Mesendoderm (in vitro differentiated cells): ENCODE measurements at places on chromosomes 5 and 9.

- DNase-seq, result no peak
Observed at GRCh38 chr5:98108497-98108896, 665.0 kb upstream of the RGMB start.

DNA sequence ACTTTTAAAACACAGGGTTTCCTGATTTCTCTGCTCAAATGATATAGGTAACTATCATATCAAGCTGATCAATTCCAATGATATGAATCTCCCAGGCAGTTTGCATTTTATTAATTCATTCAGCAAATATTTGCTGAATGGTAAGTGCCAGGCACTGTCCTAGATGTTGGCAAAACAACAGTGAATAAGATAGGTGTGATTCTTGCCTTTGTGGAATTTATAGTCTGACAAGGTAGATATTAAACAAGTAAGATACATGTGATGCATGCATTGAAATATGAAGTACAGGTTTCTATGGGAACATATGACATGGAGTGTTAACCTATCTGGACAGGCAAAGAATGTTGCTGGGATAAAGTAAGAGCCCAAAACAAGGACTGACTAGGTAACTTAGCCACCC lies 231.8 kb upstream of the DAB2 start:
- DNase-seq, result no peak

DNA sequence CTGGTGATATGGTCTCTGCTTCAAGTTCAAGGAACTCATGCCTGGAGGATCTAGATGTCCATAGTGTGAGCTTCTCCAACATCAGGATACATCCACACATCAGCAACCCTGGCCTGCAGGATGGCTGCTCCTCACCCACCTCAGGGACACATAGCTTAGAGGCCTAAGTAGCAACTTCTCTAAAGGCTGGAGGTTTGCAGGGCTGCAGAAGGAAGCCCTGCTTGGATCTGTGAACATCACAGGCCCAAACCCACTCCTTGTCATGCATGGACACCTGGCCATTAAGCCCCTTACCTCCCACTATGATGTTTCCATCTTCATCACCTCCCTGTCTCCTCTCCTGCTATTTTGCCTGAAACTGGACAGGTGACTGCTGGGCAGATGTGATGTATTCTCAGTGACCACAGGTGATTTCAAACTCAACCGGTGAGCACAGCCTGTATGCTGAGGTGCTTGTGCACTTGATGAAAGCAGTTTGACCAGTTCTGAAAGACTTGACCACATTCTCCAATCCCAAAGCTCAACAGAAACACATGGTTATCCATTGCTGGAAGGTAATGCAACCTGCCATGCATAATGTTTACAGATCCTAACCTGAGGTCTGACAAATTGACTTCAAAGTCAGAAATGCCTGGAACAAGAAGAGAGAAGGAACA lies 205.2 kb downstream of the FSTL4 start:
- no peak for DNase-seq

GRCh38 chr5:53469946-53470687 lies 10.3 kb upstream of the FST start:
- no peak for DNase-seq

DNA sequence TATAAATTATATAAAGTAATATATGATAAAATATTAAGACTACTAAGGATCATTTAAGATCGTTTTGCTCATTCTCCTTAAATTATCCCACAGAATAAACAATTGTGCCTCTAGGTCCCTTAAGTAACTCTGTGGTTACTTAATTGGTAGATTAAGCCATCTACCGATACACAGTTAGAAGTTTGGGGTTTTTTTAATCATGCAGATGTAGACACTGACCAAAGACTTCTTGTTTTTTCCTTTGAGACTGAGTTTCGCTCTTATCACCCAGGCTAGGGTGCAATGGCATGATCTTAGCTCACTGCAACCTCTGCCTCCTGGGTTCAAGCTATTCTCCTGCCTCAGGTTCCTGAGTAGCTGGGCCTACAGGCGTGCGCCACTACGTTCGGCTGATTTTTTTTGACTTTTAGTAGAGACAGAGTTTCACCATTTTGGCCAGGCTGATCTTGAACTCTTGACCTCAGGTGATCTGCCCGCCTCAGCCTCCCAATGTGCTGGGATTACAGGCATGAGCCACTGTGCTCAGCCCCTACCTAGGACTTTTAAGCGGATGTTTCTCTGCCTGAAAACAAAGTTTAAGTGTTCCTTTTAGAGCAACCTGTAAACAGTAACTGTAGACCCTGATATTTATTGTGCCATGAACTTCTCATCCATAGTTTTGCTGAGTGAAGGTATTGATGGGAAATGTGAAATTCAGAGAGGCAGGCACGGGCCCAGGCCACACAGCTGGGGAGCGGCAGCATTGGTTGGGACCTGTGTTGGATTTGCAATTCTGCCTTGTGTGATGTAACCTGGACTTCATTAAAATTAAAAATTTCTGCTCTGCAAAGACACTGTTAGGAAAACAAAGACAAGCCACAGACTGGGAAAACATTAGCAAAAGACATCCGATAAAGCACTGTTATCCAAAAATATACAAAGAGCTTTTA lies 11.6 kb downstream of the CEL start:
- no peak for DNase-seq

DNA sequence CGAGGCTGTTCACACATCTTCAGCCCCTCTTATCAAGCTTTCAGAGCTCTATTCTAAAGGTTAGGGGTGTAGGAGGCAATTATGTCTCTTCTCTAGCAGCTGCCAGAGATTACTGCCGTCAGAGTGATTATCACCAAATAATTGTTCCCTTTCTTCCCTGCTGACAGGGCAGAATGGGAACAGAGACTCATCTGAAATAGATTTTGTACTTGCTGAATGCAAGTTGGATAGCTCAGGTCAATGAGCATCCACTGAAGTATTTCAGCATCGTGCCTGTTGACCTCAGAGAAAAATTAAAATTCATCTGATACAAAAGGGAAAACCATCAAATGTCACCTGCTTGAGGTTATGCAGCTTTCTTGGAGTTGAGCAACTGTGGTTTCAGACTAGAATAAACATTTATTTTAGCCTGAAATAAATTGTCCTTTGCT lies 213.7 kb upstream of the MAP3K1 start:
- DNase-seq, result peak; percentile 54

DNA sequence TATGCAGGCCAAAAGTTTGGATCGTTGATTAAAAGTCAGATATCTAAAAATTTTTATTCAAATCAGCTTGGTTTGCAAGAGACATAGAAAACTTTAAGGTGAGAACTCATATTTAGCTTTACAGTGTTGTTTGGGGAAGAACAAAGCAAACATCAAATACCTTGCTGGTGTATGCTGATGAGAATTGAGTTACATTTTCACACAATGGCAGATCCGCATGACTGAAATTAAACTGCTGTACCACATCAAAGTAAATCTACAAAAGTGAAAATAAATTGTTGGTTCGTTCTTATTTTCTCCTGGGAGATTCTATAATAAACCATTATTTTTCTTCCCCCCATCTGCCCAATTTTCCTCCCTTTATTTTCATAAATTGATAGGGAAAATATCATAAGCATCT lies 198.2 kb upstream of the PCSK5 start:
- no peak for DNase-seq

- no peak for DNase-seq
Observed at GRCh38 chr5:96110300-96110699, 148.6 kb upstream of the ELL2 start.

GRCh38 chr5:63398346-63398745 lies 563.9 kb downstream of the HTR1A start:
- peak; percentile 97 for DNase-seq

DNA sequence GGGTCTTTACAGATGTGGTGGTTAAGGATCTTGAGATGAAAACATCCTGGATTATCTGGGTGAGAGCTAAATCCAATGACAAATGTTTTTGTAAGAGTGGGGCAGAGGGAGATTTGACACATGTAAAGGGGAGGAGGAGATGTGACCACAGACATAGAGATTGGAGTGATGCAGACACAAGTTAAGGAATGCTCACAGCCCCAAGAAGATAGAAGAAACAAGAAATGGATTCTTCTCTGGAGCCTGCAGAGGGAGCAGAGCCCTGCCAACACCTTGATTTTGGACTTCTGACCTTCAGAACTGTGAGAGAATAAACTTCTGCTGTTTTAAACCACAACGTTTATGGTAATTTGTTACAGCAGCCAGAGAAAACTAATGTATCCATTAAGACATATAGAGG lies 21.7 kb downstream of the ITGA2 start:
- no peak for DNase-seq

GRCh38 chr9:91943478-91944470 lies 6.3 kb downstream of the ROR2 start:
- no peak for DNase-seq

GRCh38 chr5:174573221-174573994 lies 151.0 kb upstream of the MSX2 start:
- no peak for DNase-seq

DNA sequence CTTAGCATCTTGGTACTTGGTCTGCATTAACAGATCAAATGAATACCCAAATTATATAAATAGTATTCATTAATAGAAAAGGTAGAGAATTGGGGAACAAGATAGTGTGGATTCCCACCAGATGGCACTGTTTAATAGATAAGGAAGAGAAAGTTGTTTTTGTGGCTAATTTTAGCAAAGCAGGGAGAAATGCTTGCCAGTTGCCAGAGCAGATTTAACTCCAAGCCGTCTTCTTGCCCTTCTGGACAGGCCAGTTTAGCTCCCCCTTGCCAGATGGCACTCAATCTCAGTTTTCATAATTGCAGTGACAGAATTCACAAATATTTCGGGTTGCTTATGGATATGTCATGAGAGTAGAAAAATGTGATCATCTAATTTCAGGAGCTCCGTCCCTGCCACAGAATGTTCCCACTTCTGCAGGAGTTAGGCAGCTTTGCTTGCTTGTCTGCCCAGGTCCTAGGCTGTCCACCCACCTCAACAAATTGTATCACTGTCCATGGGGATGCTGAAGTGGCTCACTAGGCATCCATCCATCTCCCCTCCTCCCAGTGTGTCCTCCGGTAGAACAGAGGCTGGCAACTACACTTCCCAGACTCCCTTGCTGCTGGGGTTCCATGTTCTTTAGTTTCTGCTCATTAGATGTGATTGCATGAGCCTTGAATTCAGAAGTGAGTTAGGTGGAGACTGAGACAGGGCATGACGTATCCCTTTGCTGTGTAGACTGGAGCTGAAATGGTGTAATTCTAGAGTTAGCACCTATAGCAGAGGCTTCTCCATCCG lies 11.8 kb upstream of the HEXB start:
- DNase-seq, result peak; percentile 35

- DNase-seq, result no peak
Observed at GRCh38 chr5:23007762-23008161, 154.6 kb upstream of the CDH12 start.
